Umbilical cord (tissue), 2 donors: ENCODE measurements at places on chromosomes 7 and 10. TPM values are rescaled to one million over a fixed set of nuclear protein-coding genes. Genes with fewer than 3 reads are reported as not detected.

Gene MYH16
- total RNA-seq: not detected

Gene HOXA2
- total RNA-seq: 0.24 TPM

Gene HGF
- total RNA-seq: 57.1 TPM

Gene PALD1
- total RNA-seq: 4.8 TPM

Gene MSS51
- 1.4 TPM for total RNA-seq

Gene MBL2
- total RNA-seq: 1.2 TPM

Gene NET1
- 63.6 TPM for total RNA-seq

Gene NEUROD6
- total RNA-seq: 0.96 TPM

Gene ANXA11
- 65.0 TPM for total RNA-seq

Gene STEAP4
- total RNA-seq: 9.4 TPM

Gene SEMA3C
- 93.4 TPM for total RNA-seq

Gene TMEM225B
- not detected for total RNA-seq

Gene NAPEPLD
- 18.8 TPM for total RNA-seq

Gene MKRN1
- total RNA-seq: 82.8 TPM

Gene LRRTM3
- 6.5 TPM for total RNA-seq

Gene FLNC
- 204 TPM for total RNA-seq

Gene CADPS2
- total RNA-seq: 12.0 TPM
